PC-3 (cell line): ENCODE measurements at places on chromosomes 3 and 15. TPM values are rescaled to one million over a fixed set of nuclear protein-coding genes. Genes with fewer than 3 reads are reported as not detected.

CCR9 gene
- not detected in 2 replicates for total RNA-seq

PROK2 gene
- not detected in 2 replicates for total RNA-seq

AGBL1 gene
- not detected in 2 replicates for total RNA-seq

LRTM1 gene
- total RNA-seq: not detected in 2 replicates

LHFPL4 gene
- not detected in 2 replicates for total RNA-seq

TMEM108 gene
- total RNA-seq: not detected in 2 replicates

KLF15 gene
- 0.12 TPM in 1 of 2 replicates, not detected in the other for total RNA-seq

CILP gene
- total RNA-seq: not detected in 2 replicates

RETNLB gene
- not detected in 2 replicates for total RNA-seq

DNA sequence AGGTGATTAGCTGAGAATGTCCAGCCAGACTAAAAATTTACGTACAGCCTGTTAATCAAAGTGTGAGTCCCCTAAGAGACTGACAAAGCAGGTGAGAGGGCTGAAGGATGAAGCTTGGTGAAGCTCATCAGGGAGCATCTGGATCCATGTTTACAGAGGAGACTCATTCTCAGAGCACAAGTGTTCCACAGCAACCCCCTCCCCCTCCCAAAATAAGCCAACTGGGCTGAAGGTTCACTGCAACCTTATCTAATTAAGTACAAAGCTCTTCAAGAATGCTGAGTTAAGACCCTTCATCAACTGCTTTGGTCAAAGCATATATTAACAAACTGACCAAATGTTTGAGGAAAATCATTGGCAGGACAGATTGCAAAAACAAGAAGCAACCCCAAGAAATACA lies 262.6 kb upstream of the ZNF385D start:
- no peak for DNase-seq

DNA sequence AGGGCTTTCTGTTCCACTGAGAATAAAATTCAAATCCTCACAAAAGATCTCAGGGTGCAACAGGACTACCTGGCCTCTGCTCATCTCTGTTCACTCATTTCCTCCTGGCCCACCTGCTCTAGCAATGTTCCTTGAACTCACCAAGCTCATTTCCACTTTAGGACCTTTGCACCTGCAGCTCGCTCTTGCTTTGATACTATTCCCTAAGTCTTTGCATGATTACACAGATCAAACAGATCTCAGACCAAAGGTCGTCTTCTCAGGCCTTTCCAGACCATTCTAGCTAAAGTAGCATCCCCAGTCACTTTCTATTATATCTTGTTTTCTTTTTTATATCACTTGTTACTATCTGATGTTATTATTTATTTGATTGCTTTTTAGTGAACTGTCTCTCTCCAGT lies 54.7 kb downstream of the B3GNT5 start:
- no peak for DNase-seq

- DNase-seq: no peak
These were observed 108.0 kb upstream of the PRR20G start for GRCh38 chr3:127395663-127396355.

GRCh38 chr3:142315083-142315482 lies 89.7 kb upstream of the GK5 start:
- peak; percentile 69 for DNase-seq

DNA sequence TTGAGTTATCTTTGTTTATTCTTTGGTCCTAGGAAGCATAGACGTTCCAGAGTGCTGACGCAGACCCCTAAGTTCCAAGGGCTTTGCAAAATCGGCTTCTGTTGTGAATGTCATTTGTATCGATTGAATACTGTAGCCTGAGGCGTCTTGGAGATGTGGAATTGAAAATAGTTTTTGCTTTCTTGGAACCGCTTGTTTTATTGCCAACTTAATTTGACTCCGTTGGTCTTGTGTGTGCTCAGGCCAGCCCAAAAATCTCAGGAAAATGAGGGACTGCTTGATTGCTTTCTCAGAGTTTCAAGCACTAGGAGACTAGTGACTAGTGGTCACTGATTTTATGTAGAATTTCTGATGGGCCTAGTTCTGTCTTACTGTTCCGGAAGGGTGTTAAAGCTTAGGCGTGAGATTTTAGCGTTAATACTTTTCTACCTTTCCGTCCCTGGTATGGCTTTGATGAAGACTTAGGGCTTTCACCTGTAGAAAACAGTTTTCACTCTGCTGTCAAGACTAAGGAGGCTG lies 263 bp upstream of the UTS2B start:
- DNase-seq: peak; percentile 69

DNA sequence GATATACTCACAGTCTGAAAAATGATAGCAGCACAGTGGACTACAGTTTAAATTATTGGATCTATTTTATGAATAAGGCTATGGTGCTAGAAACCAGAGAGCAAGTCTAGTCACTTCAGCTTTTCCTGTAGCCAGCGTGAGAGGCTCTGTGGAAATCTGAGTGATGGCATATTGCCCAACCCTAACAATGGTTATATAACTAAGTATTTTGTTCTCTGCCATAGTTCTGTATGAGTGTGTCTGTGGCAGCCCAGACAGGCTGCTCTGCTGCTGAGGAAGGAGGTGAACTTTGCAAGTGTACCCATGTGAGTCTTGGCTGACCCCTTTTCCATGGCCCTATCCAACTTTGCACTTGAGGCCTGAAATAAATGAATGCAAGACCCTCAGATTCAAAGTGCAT lies 105.7 kb downstream of the LRTM1 start:
- peak; percentile 18 for DNase-seq

GRCh38 chr15:66237513-66238235 lies 15.9 kb downstream of the MEGF11 start:
- DNase-seq: no peak

GRCh38 chr3:134357914-134358811 lies 16.1 kb downstream of the AMOTL2 start:
- DNase-seq: peak; percentile 91

DNA sequence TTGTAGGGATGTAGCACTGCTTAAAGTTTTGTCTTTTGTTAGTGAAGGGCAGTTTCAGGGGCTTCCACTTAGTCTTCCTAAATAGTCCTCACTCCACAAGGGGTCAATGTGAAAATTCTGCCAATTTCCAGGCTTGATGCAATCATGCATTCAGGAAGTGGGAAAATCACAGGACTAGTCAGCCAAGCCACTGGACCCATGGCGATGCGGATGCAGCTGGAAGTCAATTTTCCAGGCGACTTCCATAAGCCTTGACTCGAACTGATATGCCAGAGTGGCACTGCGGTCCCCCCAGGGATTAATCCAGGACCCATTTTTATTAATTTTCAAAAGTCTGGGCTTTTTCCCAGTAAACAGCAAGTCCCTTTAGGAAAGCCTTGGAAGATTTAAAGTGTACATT lies 26.1 kb downstream of the GBE1 start:
- DNase-seq: peak; percentile 43

GRCh38 chr3:46561511-46561910 lies 4.6 kb downstream of the LRRC2 start:
- no peak for DNase-seq

DNA sequence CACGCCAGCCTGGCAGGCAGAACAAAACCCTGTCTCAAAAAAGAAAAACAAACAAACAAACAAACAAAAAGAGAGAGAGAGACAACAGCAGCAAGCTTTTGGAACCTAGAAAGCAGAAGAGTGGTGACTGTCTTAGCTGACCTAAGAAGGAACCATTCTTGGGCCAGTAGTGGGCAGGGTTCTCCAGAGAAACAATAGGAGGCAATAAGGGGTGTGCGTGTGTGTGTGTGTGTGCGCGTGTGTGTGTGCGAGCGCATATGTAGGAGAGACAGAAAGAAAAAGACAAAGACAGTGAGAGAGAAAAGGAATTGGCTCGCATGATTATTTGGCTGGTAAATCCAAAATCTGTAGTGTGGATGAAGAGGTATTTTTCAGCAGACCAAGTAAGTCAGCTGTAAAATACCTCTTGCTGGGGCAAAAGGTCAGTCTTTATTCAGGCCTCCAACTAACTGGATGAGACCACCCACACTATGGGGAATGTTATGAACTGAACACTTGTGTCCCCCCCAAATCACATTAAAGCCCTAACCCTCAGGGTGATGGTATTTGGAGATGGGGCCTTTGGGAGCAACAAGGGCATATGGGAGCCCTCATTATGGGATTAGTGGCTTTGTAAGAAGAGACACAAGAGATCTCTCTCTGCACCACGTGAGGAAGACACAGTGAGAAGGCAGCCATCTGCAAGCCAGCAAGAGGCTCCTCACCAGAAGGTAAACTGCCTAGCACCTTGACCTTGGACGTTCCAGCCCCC lies 15.1 kb upstream of the BLM start:
- DNase-seq: no peak

GRCh38 chr15:34085746-34086145 lies 15.9 kb downstream of the EMC7 start:
- DNase-seq: no peak

DNA sequence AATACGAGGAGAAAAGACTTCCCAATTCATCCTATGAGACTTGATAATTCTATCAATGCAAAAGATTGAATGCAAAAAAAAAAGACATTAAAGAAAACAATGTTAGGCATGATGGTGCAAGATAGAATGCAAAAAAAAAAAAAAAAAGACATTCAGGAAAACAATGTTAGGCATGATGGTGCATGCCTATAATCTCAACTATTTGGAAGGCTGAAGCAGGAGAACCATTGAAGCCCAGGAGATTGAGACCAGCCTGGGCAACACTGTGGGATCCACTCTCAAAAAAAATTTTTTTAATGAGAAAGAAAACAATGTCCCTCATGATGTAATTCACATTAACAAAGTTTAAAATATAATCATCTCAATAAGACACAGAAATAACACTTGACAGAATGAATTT lies 75.9 kb downstream of the MYO9A start:
- no peak for DNase-seq

GRCh38 chr3:188446014-188446413 lies 292.1 kb downstream of the LPP start:
- DNase-seq: no peak

DNA sequence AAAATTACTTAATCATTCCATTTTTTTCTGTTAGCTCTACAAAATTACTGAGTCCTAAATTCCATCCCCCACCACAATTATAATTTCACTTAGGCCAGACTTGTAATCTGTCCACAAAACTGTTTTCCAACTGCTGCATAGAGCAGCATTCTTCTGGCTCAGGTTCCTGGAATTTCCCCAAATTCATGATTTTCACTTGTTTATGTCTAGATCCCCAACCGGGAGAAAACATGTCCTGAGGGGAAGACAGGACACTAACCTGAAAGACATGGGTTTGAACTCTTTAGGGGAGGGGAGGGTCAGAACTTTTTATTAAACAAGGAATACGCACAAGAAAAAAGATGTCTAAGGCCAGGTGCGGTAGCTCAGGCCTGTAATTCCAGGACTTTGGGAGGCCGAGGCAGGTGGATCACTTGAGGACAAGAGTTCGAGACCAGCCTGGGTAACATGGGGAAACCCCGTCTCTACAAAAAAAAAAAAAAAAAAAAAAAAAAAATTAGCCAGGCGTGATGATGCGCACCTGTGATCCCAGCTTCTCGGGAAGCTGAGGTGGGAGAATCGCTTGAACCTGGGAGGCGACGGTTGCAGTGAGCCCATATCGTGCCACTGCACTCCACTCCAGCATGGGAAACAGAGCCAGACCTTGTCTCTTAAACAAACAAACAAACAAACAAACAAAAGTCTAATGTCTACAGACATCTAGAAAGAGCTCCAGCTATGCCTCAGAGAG lies 1.5 kb downstream of the ETFA start:
- peak; percentile 61 for DNase-seq

GRCh38 chr3:64895106-64895990 lies 207.5 kb upstream of the ADAMTS9 start:
- no peak for DNase-seq

- peak; percentile 99 for DNase-seq
These were observed 11.6 kb downstream of the UPK1B start for GRCh38 chr3:119184796-119185570.
